ENCODE measurements at places on chromosomes 1 and 21.

DNA sequence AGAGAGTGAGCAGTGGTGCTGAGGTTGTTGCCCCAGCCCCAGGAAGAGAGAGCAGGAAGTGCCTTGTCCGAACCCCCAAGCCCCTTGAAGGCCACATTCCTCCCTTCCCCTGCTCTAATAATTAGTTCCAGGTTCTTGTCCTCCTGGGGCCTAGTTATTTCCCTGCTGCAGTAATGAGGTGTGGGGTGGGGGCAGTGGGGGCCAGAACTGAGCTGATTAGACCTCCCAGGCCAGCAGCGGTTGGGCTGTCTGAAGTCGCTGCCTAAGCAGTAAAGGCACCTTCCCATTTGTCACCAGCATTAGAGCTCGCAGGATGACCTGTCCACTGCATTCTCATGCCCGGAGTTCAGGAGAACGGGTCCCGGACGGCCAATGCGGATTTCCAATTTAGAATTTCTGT, 186.5 kb upstream of the CSF3R start:
- DNase-seq, result no peak

GRCh38 chr1:96361271-96361856, 360.2 kb upstream of the PTBP2 start:
- DNase-seq, result no peak

DNA sequence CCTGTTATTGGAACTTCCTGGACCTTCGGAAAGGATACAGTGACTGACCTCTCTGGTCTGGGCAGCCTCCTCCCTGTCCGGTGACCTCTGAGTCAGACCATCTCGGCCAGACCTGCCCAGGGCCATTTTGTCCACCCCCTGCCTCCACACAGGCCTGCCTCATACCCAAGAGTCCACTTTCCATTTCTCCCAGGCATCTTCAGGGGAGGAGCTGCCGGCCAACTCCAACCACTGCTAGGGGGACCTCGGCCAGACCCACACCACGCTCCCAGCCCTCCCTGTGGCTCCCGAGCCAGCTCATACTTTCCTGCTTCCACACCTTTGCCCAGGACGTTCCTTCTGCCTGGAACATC, 29.5 kb upstream of the RUNX3 start:
- no peak for DNase-seq

DNA sequence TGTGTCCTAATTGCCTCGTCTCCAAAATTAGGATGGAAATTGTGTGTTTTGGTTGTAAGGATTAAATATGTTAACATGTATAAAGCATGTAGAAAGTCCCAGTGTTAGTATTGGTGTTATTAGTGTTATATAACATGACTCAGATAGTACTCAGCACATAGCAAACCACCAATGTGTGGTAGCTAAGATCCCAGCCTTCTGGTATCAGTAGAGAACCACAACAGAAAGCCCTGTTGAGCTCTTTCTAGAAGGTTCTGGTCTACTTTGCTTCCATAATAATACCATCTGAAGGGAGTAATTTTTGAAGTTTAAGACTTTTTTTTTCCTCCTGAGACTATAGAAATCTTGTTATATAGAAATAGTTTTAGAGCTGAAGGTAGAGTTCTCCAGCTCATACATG, 259.3 kb upstream of the SGIP1 start:
- DNase-seq, result no peak

Data from NCI-H1930 (cell line).